ENCODE measurements at places on chromosomes 6 and 20. TPM values are rescaled to one million over a fixed set of nuclear protein-coding genes. Genes with fewer than 3 reads are reported as not detected.
A peak's percentile ranks its signal among the peaks of the same experiment; 100 is the strongest.

DNA sequence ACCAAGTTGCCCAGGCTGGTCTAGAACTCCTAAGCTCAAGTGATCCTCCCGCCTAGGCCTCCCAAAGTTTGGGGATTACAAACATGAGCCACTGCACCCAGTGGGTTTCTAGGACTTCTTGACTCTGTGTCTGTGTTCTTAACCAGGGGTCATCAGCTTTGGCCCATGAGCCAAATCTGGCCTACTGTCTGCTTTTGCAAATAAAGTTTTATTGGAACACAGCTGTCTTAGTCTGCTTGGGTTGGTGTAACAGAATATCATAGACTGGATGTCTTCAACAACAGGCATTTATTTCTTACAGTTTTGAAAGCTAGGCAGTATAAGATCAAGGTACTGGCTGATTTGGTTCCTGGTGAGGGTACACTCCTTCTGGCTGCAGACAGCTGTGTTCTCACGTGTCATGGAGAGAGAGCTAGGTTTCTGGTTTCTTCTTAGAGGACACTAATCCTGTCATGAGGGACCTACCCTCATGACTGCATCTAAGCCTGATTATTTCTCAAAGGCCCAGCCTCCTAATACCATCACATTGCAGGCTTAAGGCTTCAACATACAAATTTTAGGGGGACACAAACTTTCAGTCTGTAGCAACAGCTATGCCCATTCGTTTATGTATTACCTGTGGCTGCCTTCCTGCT lies 23.3 kb downstream of the ARFGEF2 start:
- DNase-seq, result no peak

NFATC2 gene
- 31.7 TPM for total RNA-seq

DNA sequence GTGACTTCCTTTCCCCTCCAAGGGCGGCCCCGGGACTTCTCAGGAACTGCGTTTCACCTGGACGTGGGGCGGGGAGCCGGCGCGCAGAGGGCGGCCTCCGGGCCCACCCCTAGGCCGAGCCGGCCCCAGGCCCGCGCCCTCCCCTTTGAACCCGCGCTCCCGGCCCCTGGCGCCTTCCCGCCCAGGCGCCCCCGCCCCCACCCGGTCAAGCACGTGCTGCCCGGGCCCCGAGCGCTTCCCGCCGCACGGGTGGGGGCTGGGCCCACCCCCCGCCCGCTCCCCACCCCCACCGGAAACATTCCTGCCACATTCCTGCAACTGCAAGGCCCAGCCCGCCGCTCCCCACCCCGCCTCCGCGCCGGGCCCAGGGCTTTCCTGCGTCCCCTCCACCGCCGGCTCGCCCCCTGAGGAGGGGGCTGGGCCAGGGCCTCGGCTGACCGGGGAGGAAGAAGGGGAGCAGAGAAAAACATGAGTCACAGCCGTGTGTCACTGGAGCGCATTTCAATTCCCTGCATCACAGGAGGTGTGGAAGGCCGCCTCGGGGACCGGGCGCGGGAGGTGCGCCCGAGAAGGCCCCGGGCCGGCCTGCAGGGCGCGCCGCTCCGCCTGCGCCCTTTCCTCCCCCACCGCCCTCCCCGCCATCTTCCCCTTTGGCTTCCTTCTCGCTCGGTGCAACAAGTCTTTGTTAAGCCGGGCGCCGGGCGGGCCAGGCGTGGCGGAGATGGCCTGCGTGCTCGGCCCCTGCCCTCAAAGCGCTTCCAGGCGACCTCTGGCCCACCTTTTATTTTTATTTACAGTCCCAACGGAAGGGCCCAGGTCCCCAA lies 1.2 kb upstream of the HMGA1 start:
- peak; percentile 76 for DNase-seq

GRCh38 chr6:27279513-27280063 lies 32.1 kb downstream of the PRSS16 start:
- no peak for DNase-seq

DNA sequence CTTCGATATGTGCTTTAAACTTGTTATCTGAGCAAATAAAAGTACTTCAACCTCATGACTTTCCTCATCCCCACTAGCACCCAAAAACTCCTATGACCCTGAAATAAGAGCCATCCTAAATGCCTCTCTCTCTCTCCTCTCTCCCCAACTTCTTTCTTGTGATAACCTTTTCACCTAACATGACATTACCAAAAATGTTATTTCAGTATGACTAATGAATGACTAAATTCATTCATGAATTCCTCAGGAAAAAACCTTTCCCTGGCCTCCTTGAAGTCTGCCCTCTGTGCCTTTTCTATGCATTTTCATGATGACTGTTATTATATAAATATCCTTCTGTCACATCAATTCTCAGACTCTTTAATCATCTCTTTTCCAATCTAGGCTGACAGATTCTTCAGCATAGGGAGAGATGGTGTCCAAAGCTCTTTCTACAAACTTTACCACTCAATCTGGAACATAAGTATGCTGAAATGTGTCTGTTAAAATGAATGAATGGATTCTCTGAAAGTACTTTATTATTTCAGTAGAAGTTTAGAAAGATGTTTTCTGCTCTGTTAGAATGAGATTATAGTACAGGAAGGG lies 114.3 kb upstream of the GGTLC1 start:
- no peak for DNase-seq

DNA sequence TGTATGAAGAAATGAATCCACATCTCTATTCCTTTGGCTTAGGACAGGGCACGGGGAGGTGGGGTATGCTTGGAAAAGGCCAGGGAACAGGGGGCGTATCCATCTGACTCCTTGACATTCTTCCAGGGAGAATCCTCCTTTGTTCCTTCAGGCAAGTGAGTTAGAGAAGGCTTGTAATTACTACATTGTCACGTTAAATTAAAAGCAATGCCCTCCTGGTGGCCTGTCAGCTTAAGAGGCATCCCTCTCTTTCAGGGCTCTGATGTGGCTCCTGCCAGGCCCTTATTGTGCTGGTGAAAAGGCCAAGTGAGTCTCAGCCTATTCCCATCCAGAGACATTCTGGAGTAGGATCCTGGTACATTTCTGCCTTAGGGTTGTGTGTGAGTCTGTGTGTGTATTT lies 128.3 kb downstream of the FOXA2 start:
- no peak for DNase-seq

ADGRF1 gene
- total RNA-seq, result not detected

DNA sequence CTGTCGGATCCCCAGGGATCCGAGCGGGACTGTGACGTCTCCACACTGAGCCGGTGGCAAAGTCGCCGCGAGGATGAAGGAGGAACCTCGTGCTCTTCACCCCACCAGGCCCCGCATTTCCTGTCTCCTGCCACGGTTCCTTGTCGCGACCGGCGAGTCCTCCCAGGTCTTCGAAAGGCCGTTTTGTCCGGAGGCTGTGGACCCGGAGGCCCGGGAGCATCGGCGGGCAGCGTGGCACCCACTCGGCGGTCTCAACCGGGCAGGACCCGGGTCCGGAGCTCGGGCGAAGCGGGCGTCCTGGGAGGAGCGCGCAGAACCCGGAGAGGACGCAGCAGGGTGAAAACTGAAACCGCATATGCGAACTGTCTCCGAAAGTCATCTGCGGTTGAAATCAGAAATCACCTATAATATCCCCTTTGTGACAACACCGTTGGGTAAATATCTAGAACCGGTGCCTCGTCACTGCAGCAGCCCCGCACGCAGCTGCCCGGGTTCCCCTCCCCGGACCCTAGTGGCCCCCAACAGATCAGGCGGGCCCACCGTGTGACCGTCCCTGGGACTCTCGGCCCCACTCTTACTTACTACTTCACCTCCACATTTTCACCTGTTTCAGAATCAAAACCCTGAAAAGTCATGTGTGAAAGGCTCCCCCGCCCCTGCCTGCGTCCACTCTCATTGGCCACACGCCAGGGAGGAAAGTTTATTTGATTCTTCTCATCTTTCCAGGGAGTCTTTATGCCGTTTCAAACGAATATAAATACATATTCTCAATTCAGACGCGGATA lies 3.1 kb upstream of the ULBP2 start:
- DNase-seq, result peak; percentile 61

Measured in activated naive CD8-positive, alpha-beta T cell treated with anti-CD3 and anti-CD28 coated beads for 36 hours (primary cell).